GM23338 (cell line): ENCODE measurements at places on chromosomes 1 and 21.
A peak's percentile ranks its signal among the peaks of the same experiment; 100 is the strongest.

DNA sequence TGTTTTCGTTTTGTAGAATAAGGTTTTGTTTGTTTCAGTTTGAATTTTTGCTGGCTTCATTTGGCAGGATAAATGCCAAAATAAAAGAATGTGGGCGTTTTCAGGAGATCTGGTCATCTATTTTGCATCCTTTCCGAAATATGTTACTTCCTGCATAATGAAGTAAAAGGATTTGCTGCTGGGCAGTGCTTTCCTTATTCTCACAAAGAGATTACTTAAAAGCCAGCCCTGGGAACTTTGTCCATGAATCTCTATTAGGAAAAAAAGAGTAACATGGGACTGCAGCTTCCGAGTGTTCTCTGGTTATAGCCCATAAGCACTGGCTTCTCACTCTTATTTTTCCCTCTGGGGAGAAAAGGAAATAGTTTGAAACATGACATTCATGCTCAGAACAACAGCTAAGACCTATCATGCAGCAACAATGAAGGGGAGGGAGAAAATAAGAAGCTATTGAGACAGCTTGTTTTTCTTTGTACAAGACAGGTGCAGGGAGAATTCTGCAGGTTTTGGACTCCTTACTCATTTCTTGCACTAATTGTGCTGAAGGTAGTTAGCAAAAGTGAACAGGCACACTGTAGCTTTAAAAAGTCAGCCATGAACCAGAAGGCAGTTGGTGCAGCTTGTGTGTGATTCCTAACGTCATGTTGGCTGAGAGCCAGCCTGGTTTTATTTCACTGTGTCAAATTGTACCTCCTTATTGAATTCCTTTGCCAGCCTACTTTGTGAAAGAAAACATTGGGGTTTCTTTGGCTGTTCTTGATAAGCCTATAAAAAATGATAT is at the start of gene SAMD13:
Gene SAMD13 (plus strand): TSS at position 705 of the 781 bp plus-strand sequence. CDS start 1,527 bp downstream, outside the sequence.
- no peak for DNase-seq

DNA sequence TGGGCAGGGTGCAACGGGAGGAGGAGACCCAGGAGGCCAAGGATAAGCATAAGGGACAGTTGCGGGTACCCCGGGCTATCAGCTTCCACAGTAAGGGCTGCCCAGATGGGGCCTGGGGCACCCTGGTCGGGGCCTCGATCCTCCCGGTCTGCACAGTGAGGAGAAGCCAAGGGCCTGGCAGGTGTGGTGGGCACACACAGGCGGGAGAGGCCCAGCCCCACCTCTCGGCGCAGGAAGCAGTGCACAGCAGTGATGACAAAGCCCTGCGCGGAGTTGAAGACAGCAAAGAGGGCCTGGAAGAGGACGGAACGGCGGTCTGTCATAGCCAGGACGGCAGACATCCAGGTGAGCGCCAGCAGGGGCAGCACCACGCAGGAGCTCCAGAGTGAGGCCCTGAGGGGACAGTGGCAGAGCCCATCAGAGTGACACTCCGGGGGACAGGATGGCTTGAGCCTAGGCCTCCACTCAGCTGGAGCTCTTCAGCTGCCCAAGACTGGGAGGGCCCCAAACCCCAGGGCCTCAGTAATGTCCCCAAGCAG is 29.0 kb upstream of the COL16A1 start:
- DNase-seq: peak; percentile 33

- DNase-seq: no peak
Observed at GRCh38 chr1:25140073-25140797, 92.1 kb downstream of the SYF2 start.

GRCh38 chr1:13664451-13664850 is 35.5 kb upstream of the PRDM2 start:
- no peak for DNase-seq

DNA sequence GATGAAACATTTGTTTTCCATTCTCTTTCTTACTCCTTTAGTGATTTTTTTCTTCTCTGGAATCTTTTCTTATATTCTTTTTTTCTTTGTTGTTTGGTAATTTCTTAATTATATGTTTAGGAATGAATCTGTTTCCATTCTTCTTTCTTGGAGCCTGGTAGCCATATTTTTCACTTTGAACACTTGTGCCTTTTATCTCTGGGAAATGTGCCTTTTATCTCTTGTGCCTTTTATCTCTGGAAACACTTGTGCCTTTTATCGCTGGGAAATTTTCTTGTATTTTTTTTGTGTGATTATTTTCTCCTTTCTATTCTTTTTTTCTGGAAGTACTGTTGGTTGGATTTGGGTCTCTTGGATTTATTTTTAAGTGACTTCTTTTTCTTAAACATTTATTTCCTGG is 118.2 kb downstream of the LEPR start:
- DNase-seq: no peak

- peak; percentile 69 for DNase-seq
Observed at GRCh38 chr1:51989582-51990477, 670 bp downstream of the RAB3B start.

GRCh38 chr21:17514124-17514845 is 1.4 kb downstream of the CXADR start:
- peak; percentile 91 for DNase-seq

- DNase-seq: peak; percentile 16
Observed at GRCh38 chr1:160144921-160145320, 6.5 kb upstream of the ATP1A4 start.

GRCh38 chr1:18646786-18647410 is 16.3 kb downstream of the PAX7 start:
- DNase-seq: peak; percentile 68

DNA sequence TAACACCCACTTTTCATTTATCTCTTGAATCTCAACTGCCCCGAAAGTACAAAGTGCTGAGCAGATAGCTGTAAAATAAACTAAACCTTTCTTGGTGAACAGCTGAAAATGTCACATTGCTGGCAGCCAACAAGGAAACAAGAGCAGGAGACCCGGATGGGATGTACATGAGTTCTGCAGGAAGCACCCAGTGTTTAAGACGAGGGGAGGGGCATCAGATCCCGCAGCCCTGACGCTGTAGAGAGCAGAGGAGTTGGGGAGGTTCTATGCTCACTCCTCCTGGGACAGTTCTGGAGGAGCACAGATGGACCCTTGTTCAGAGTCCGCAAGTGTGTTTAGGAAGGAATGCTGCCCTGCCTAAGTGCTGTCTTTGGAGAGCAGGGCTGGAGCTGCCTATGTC is 32.0 kb upstream of the EPHA8 start:
- DNase-seq: no peak

- no peak for DNase-seq
Observed at GRCh38 chr1:226960256-226960655, 20.2 kb downstream of the COQ8A start.

DNA sequence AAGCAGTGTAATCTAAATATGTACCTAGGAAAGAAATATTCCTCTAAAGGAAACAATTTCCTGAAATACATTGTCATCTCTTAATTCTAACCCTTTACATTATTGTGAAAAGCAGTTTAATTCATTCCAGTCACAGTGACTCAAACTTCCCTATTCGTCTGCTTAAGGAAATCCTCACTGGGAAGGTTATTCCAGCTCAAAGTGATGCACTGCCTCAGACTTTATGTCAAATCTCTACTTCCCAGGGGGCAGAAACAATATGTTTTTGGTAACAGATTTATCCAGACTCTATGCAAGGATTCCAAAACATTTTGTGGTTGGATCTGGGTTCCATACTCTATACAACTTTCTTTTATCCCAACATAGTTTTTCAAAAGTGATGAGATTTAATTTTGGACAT is 145.2 kb downstream of the NTMT2 start:
- no peak for DNase-seq

DNA sequence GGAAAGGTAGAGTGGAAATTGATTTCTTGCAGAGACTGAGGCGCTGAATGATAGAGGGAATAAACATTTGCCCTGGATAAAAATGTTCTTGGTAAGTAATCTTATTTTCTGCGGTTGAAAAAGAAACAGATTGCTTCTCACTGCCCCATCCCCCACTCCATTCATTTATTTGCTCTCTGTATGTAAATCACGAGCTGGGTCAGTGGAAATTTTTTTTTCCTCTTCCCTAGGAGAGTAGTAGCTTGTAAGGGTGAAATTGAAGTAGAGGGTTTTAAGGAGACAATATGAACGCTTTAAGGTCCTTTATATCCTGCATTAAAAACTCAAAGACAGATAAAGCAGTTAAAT is 1.4 kb upstream of the BRINP3 start:
- DNase-seq: peak; percentile 65

DNA sequence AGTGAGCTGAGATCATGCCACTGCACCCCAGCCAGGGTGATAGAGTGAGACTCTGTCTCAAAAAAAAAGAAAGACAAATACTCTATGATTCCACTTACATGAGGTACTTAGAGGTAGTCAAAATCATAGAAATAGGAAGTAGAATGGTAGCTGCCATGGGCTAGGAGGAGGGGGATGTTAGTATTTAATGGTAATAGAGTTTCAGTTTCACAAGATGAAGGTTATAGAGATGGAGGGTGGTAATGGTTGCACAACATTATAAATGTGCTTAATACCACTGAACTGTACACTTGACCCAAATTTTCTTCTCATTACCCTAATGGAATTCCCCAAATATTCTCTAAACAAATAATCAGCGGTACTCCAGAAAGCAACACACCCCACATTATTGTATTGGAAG is 12.8 kb downstream of the EIF2B3 start:
- DNase-seq: no peak

GRCh38 chr1:26277261-26277661 is 2.6 kb upstream of the SH3BGRL3 start:
- no peak for DNase-seq

DNA sequence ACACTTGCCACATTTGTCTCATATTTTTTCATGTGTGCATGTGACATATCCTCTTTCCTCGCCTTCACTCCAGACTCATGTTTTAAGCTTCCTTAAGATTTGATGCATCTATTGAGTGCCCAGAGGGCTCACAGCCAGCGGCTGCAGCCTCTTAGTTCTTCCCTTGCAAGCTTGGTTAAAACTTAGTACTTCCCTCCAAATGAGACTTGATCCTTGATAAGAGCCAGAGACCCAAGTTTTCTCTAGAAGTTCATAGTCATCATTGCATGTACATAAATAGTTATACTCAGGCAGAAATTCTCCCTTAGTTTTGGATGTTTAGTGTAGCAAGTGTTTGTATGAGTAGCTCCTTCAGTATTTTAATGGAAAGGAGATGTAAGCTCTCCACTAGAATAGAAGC is 337.6 kb upstream of the B3GALT2 start:
- no peak for DNase-seq

DNA sequence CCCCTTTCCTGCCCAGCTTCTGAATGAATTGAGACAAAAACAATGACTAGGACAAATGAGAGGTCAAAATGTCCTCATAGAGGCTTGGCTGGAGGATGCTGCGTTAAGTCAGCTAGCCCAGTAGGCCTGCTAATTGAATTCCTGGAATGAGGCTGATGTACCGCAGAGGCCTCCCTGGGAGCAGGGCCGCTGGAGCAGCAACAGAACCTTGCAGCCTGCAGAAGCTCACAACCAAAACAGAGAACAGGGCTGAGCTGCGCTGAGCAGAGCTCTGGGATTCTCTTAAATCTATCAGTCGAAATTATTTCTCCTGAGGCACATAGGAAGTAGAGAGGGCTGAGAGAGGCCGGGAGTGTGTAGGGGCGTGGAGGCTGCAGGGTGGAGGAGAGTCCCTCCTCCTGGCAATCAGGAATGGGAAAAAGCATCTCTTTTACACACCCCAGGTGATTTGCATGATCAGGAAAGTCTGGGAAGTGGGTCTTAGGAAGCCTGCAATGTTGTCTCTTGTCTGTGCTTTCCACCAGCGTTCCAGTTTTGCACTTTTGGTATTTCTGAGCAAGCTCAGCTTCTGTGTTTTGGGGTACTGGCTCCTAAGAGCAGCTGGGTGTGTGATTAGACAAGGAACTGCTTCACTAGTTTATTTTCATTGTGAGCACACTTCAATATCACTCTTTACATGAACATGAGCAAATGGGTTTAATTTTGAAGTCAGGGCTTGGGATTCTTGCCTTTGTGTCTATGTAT is 66.5 kb downstream of the RYR2 start:
- DNase-seq: no peak

DNA sequence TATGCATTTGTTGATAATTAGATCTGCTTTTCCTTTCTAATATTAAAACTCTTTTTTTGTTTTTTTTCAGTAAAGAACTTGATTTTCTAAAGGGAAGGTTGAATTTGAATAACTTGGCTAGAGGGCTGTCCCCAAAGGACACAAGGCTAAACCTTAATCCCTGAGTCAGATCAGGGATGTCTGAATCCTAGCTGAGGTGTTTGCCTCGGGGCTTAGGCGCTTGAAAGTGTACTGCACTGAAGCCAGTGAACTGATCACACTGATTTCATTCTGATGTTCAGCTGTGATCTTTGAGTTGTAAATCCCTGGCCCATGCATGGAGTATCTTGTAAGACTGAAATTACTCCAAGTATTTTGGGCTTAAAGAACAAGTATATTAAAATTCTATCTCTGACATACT is 42.8 kb downstream of the MTR start:
- no peak for DNase-seq

- DNase-seq: no peak
Observed at GRCh38 chr1:220283625-220284024, 11.4 kb upstream of the RAB3GAP2 start.

DNA sequence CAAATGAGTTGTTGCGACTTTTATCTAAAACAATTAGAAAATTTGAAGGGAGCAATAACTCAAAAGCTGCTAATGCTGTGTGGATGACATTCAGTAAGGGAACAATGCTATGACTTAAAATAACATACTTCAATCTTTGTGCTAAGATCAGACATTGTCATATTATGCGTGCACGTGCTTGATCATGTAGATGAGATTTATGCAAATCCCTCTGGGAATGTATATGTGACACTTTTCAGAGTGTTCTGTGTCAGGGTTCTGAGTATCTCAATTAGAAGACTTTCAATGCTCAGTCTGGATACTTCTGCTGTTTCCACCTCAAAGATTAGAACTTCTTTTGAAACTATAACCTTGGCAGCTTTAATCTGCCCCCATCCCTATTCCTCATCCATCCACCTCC is 18.6 kb upstream of the POU2F1 start:
- no peak for DNase-seq

DNA sequence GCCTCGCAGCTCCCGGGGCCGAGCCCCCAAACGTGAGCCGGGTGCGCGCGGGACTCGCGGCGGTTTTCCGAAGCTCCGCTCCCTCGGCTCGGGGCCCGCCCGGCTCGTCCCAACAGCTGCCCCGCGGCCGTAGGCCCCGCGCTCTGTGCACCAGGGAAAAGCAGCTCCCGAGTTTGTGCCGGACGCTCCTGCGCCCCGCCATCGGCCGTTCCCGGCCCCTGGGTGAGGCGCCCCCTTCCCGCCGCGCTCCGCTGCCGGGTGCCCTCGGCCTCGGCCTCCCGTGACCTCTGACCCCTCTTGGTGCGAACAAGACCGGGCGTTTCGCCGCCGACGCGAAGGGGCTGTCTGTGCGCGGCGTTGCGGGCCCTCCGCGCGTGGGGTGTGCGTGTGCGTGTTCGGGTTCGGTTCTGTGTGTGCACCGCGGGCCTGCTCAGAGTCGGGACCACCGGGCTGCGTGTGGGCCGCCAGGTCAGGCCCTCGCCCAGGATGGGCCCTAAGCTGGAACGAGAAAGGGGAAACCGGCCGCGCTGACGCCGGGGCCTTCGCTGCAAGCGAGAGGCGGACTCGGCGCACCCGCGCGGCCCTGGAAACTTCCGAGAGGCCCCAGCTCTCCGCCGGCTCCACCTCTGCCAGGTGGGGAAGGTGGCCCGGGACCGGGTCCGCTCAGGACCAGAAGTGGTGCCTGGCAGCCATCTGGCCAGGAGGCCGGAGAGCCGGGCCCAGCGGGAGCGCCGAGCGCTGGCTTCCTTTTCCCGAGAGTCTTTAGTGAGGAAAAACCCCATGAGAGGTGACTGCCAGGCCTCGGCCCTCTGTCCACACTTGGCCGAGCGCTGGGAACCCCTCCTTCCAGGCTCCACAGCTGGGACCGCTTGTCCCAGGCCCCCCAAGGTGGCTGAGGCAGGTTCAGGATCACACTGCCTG is 1.9 kb downstream of the PRDM16 start:
- peak; percentile 62 for DNase-seq

GRCh38 chr21:39016740-39017315 is 166.4 kb downstream of the PSMG1 start:
- DNase-seq: no peak
